ENCODE measurements at places on chromosomes 12 and 14.
A peak's percentile ranks its signal among the peaks of the same experiment; 100 is the strongest.

DNA sequence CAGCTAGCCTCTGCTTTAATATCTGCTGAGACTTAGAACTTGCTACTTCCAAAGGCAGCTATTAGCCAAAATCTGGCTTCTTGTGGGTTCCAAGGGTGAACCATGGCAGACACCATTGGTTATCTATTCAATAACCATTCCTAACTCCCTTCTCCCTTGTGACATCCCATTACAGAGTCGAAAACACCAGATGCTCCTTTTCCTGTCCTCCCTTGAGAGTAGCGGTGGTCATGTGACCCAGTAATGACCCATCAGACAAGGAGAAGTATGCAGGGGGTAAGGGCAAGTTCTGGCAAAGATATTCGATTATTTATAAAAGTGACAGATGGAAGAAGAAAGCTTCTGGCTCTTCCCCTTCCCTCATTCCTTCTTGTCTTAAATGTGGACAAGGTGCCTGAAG, 20.1 kb downstream of the TGFB3 start:
- DNase-seq: no peak

DNA sequence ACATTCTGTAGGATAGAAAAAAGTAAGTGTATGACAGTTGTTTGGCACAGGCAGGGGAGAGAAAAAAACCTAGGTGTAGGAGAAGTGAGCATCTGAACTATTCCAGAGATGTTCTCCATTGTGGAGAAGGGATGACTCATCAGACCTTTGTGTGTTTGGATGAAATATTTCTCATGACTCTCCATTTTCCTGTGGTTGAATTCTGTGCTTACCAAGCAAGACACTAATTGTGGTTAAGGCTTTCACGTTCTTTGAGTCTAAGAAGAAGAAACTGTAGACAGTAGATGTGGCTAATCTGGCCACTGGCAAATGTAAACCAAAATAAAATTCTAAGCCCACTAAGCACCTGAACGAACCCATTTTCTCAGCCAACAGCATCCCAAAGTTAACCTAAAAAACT, 107.9 kb upstream of the GZMB start:
- no peak for DNase-seq

DNA sequence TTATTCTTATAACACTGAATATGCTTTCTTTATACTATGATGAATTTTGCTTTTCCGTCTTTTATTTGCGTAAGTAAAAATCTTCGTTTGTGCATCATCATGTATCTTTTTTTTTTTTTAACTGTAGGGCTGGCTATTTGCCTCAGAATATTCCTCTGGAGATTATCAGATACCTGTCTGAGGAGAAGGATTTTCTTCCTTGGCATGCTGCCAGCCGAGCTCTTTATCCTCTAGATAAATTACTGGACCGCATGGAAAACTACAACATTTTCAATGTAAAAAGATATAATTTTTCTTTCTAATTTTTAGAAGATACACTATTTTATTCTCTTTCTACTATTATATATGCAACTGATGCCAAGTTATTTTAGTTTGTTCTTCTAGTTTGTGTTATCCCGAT, 346.6 kb downstream of the TRHDE start:
- DNase-seq: no peak

GRCh38 chr14:23450379-23450778, 14.9 kb upstream of the MYH7 start:
- no peak for DNase-seq

- peak; percentile 44 for DNase-seq
Measured at GRCh38 chr12:6074979-6075585, 49.4 kb downstream of the VWF start.

DNA sequence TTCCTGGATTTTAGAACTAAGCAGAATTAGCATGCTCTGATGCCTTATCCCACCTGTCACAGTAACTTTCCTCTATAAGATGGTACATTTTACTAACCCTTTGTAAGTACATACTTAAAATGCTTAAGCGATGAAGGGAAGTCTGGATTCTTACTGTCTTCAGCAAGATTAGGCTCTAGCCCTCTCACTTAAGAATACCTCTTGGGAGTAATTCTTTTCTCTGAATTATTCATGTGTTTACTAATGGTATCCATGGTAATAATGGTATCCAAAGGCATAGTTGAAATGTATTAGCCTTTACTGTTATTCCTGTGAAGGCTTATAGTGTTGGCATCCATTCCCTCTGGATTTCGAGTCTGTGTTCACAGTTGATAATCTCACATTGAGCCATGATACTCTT, 176.9 kb downstream of the MON2 start:
- no peak for DNase-seq

DNA sequence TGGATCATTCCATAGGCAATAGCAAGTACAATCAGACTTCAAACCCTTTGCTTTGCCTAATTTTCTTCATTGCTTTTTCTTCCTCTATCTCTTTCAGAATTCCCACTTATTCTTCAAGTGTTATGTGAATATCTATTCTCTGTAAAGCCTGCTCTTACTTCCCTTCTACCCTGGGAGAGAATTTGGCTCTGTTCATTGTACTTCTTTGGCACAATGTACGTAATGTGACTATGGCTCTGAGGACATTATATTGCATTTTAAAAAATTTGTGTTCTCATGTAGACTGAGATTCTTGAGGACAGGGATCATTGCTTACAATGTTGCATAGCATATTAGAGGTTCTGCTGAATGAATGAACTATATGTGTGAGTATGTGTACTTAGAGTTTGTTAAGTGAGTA, 16.9 kb upstream of the PRICKLE1 start:
- no peak for DNase-seq

- DNase-seq: peak; percentile 47
Measured at GRCh38 chr14:91372671-91373495, 44.7 kb downstream of the CCDC88C start.

- DNase-seq: no peak
Measured at GRCh38 chr12:12731785-12732184, 14.6 kb downstream of the CDKN1B start.

DNA sequence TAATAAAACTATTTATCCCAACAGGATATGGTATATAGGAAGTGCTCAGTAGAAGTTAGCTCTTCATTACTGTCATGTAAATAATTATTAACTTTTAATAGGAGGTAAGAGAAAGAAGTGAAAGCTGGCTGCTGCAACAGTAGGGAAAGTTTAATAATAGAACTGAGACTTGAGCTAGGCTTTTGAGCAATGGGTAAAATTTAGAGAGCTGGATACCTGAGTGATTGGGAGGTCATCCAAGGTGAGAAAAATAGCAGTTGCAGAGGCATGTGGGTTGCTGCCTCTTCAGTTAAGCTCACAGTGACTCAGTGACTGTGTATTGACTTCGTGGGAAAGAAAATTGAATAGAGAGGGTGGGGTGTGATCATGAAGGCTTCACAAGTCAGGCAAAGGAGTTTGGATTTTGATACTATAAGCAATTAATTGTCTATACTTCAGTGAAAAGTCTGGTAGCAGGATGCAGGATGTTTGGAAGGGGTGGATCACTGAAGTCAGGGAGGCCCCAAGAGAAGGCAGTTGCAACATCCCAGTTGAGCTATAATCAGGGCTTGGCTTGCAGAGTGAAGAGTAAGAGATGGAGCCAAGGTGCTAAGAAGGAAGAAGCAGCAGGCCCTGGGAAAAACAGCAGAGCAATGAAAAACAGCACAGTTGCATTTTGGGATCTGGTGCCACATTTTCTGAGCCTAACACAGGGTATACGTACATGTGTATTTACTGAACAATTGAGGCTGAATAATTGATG, 172.0 kb upstream of the FRMD6 start:
- no peak for DNase-seq

DNA sequence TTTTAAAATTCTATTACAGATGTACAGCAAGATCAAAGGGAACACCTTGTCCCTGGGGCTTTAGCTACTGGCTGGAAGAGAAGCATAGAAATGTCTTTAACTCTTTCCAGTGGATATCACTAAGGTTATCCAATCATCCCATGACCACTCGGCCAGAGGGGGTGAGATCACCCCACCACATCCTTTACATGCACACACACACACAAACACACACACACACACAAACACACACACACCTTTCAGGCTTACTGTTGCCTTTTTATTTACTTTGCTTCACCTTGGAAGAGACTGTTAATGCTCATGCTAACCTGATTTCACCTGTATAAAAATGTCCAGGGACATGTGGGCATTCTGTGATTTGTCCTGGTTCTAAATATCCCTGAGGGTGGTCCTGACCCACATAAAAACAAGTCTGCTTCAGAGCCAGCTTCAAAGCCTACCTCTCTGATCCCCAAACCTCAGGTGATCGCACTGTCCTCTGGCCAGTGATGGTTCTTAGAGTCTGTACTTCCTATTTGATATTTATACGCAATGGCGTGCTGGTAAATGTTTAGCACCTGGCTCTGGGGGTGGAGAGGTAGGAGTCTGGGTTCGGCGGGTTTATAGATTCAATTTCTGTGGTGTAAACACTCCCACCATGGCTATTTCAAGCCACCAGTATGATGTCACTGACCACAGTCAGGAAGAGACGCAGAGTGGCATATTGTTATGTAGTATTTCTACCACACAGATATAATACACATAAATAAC, 166.1 kb upstream of the EEA1 start:
- DNase-seq: peak; percentile 29

DNA sequence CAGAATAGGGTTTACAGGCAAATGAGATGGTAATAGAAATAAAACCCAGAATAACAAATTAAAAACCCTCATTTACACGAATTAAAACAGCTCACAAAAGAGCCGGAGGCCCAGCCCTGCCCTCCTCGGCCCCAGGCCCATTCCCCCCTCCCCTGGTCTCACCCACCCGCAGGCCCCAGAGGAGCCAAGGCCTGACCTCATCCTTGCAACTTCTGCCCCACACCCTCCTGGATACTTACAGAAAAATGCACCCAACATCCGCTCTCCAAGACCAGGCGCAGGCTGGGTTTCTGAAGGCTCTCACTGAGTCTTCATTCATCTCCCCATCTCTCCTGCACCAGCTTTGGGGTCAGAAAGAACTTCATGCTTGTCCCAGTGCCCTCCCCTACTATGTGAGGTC, 16.2 kb upstream of the VSX2 start:
- DNase-seq: no peak

All from GM13977 (cell line).